ENCODE measurements at places on chromosomes 1 and 21.

DNA sequence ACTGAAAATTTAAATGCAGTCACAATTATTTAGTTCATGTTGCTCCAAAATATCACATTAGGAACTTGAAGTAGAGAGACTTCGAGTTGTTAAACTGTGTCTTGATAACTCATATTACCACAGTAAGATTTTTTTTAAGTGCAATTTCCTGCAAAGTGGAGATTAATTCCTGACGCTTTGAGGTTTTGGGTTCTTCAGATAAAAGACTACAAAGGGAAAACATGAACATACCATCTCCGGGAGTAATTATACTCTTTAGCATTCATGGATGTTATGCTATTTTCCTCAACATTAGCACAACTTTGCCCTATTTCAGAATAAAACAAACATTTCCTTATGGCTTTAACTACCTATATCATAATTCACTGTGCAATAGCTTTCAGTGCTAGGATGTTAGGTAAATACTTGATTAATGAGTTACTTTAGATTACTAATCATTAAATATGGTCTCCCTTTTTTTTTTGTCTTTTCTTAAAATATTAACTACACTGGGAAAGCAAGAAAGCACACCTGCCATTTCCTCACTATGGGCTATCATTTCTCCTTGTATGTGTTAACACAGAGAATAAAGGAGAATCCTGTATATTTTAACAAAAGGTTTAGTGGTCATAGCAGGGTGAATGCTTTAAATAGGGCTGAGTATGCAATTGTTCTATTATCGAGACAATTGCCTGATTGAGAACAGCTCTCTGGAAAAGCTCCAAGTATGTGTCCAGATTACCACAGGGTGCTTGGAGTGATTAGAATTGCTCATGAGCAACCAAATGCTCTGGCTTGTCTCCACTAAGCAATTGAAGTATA is 252.5 kb upstream of the C1orf105 start:
- DNase-seq: no peak

- no peak for DNase-seq
These were observed 94.4 kb upstream of the TNFSF4 start for GRCh38 chr1:173301507-173301906.

- DNase-seq: no peak
These were observed 29.8 kb upstream of the TADA1 start for GRCh38 chr1:166905900-166906299.

DNA sequence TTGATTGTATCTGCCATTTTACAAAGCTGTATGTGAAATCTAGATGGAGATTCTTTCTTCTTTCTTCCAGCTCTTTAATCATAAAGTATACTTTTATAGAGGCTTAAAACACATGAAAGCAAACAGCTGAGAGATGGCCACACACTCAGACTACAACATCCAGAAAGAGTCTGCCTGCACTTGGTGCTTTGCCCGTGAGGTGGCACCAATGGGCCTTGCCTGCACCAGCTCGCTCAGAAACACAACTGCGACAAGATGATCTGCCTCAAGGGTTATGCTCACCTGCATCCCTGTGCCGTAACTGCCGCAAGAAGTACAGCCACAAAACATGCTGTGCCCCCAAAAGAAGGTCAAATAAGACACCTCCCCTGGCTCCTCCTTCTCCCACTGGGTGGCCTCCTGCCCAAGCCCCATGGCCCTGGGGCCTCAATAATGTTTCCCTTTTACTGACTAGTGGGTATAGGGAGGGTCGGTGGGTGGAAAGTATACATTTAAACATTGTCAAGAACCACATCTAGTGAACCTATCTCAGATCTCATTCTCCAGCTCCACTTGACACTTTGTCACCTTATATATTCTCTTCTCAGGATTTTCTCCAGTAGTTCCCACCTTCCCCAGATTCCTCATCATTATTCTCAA is 66.7 kb upstream of the ANGPTL3 start:
- peak; percentile 5 for DNase-seq

- DNase-seq: no peak
These were observed 15.8 kb upstream of the TRIM45 start for GRCh38 chr1:117137281-117137855.

GRCh38 chr1:228969953-228970800 is 234.9 kb downstream of the RHOU start:
- DNase-seq: no peak

GRCh38 chr1:247840818-247841217 is 878 bp downstream of the OR11L1 start:
- DNase-seq: no peak

GRCh38 chr1:100074604-100075395 is 57.9 kb downstream of the SASS6 start:
- DNase-seq: no peak

Measured in activated naive CD4-positive, alpha-beta T cell treated with anti-CD3 and anti-CD28 coated beads for 36 hours (primary cell).